ENCODE measurements at places on chromosomes 5 and 9.

DNA sequence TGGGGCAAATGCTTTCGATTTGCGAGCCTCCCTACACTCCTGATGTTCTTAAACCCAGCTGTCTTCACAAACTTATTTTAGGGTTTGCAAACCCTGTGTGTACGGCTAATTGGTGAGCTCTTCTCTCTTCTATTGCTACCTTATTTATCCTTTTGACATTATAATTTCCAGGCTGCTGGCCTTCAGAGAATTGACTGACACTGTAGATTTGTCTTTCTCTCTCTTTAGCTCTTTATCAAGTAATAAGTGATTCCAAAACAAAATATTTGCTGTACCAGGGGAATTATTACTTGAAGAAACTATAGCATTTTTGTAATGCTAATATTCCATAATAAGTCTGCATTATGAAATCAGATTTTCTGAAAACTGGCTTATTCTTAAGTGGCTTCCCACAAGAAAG lies 92.5 kb downstream of the NPR3 start:
- DNase-seq: no peak

- no peak for DNase-seq
These were observed 780.2 kb upstream of the WWC1 start for GRCh38 chr5:167511276-167511675.

- no peak for DNase-seq
These were observed 19.9 kb downstream of the PNPLA7 start for GRCh38 chr9:137530331-137530730.

DNA sequence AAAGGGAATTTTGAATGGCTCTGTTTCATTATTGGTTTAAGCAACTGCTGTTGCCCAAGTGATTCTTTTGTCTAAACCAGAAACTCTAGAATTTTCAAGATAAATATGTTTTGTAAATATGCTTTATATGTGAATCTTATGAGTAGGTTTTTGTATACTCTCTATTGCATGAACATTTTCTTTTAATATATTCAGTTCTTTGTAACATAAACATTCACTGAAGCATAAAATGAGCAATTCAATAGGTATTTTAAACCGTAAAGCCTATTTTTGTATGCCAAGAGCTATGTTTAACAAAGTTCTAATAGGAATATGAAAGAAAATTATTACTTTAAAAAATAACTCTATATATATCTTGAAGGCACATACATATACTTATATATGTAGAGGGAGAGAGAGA lies 293.1 kb downstream of the PSAT1 start:
- no peak for DNase-seq

DNA sequence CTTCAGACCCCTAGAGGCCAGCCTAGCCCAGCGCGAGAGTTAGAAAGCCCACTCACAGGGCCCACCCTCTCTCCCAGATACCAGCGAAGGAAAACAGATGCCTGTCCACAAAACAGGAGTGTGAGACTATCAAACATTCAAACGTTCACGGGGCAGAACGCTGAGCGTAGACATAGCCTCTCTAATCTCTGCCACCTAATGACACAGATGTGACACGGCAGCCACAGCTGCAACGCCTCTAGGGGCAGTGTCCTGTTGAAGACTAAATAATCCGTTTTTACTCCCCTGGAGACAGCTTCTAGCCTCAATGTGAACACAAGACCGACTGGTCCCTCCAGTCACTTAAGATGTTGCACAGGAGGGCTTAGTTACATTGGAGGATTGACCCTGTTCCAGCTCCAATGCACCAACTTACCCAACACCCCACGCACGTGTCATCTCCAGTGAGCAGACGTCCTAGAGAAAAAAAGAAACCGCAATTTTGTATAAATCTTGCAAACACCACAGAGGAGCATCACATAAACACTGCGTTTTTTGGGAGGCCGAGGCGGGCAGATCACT lies 14.3 kb downstream of the DIPK1B start:
- peak; percentile 35 for DNase-seq

DNA sequence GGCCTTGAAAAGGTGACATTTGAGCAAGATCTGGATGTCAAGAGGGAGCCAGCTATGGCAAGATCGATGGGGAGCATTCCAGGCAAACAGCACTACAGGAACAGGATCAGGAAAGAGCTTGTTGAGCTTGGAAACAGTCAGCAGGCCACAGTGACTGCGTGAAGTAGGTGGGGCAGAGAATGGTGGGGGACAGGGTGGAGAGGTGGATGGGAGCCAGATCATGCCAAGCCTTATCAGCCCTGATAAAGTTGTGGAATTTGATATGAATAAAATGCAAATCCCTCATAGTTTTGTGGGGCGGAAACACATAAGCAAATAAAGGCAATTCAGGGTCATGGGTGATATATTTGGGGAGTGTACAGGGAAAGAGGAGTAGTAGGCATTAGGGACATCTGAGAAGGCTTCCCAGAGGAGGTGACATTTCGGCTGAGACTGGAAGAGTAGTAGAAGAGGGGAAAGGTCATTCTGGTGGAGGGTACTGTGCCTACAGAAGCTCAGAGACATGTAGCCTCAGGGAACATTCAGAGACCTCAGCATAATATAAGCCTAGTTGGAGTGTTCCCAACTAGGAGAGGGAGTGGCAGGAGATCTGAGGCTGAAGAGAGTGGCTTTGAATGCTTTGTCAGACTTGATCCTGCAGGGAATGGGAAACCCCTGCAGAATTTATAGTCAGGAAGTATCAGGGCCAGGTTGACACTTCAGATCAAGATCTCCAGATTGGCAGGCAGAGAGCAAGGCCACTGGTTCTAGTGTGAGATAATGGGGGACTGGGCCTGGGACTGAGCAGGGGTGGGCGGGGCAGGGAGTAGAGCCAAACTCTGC lies 9.7 kb upstream of the CYSTM1 start:
- DNase-seq: no peak

GRCh38 chr5:1343931-1344901 lies 683 bp downstream of the CLPTM1L start:
- DNase-seq: no peak
